ENCODE measurements at places on chromosomes 16 and 17.

DNA sequence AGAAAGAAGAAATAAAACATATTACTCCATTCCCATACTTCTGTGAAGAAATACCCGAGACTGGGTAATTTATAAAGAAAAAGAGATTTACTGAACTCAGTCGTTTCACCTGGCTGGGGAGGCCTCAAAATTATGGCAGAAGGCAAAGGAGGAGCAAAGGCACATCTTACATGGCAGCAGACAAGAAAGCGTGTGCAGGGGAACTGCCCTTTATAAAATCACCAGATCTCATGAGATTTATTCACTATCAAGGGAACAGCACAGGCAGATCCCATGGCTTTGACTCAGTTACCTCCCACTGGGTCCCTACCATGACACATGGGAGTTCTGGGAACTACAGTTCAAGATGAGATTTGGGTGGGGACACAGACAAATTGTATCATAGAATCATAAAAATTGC, 365.4 kb downstream of the WWOX start:
- DNase-seq = no peak

GRCh38 chr17:38421171-38421841, 7.0 kb upstream of the ARHGAP23 start:
- DNase-seq = no peak

DNA sequence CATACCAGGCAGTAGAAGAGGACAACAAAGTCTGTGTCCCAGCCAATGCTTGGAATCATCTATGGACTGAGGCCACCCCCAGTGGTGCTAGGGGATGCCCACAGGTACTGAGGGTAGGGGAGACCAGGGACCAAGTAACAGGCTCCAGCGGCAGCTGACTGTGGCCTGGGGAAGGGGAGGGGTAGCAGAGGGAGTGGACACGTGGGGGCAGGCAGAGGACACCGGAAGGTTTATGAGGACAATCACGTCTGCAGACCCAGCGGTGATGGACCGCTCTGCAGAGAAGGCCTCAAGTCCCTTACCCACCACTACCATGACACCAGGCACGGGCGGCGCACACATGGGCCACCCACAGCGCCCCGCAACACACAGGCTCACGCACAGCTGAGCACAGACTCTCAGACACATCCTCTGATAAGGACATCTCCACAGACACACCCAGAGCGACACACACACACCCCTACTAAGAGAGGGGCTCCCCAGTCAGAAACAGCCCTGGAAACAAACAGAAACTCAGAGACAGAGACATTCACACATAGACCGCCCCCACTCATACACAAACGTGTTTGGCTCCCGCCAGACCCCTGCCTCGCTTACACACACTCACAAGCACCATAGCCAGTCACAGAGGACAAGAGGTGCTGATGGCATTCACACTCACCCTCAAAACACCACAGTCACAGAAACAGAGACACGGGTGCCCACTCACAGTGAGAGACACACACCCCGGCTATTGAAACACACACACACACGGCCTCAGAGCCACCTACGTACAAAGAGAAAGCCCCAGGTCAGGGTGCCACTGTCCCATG, 35.8 kb downstream of the SRCIN1 start:
- DNase-seq = no peak

DNA sequence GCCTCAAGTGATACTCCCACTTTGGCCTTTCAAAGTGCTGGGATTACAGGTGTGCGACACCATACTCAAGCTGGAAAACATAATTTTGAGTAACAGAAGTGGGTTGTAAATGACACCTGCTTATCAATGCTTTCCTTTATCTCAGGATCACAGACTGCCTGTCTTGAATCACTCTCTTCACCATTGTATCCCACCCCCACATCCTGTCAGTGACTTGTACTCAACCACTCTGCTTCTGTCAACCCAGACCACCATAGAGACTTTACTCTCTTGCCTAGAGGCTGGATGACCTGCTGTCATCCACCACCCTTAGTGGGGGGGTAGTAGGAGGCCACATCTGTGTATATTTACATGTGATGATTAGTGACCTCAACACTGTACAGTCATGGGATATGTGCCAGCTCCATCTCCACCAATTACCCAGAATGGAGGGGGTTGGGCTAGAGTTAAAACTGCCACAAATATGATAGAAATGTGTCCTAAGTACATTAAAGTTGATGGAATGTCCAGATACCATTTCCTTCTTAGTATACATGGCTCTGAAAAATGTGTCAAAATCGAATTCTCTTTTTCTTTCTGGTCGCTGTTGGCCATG, 338.7 kb downstream of the GRIN2A start:
- no peak for DNase-seq

GRCh38 chr17:67785122-67785477, 40.2 kb upstream of the BPTF start:
- no peak for DNase-seq

DNA sequence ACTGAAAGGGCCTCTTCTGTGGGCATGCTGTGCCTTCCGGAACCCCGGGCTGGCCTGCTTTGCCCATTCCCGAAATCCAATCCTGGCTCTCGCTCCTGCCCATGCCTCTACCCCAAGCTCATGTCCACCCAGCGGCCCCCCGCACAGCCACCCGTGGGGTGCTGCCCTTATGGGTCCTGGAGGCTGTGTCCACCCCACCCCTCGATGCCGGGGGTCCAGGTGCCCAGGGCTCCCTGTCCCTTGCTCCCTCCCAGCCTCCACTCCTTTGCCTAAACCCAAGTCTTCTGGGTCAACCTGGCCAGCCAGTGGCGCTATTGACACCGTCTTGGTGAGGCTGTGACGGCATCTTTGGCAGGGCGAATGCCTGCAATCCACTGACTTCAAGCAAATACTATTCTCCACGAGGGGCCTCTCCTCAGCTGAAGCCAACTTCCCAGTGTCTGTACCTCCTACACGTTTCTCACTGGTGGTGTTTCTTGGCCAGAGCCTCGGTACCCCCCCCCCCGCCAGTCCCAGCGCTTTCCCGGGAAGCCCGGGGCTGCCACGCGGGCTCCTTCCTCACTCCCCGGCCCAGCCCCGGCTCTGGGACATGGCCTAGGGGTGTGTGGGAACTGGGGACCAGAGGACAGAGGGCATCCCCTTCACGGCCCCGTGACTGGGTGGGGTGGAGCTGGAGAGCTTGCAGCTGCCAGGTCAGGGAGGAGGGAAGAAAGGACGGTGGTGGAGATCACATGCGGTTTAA, 12.2 kb upstream of the DUS1L start:
- no peak for DNase-seq

DNA sequence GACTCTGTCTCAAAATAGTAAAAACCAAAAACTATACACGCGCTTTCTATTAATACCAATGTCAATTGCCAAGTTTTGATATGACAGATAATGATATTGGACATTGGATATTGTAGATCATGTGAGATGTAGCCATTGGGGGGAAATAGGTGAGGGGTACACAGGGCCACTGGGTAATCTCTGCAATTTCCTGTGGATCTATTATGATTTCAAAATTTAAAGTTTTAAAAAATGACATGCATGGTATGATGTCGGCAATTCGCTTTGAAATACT, 266.0 kb downstream of the PARN start:
- no peak for DNase-seq

- DNase-seq = no peak
These were observed 86.7 kb downstream of the IRX5 start for GRCh38 chr16:55017321-55017720.

DNA sequence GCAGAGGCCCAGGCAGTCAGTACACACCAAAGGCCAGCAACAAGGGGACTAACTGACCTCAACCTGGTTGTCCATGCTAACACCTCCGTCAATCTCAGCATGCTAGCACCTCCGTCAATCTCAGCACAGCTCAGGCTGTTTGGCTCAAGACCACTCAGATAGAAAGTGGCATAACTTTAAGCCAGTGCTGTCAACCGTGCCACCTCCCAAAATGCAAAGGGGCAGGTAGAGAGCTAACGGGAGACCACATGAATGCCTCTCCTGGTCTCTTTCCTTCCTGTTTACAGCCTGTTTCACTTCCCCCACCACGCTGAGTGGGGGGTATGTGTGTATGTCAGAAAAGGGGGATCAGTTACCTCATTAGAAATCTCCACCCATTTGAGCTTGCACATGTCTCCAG, 3.3 kb downstream of the UBTF start:
- DNase-seq = no peak

GRCh38 chr17:1566505-1567199, 4.1 kb upstream of the PITPNA start:
- DNase-seq = no peak

GRCh38 chr17:72137161-72137560, 16.3 kb downstream of the SOX9 start:
- no peak for DNase-seq

DNA sequence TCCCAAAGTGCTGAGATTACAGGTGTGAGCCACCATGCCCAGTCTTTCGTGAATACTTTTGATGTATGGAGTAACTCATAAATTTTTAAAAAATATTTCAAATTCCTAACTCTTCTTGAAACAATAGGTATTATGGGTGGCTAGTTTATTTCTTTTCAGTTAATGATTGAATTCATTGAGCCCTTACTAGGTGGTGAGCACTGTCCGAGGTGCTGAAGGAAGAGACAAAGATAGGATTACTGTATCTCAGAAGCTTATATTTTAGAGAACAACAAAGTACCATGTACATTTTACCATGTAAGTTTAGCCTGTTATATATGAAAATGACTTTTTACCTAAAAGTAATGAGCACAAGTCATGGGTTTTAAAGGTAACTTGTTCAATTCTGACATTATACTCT, 418.3 kb downstream of the NPIPA7 start:
- no peak for DNase-seq

- DNase-seq = no peak
These were observed 20.9 kb downstream of the KCNG4 start for GRCh38 chr16:84218956-84219355.

GRCh38 chr17:7138800-7139381, 24.3 kb upstream of the ASGR2 start:
- DNase-seq = no peak

DNA sequence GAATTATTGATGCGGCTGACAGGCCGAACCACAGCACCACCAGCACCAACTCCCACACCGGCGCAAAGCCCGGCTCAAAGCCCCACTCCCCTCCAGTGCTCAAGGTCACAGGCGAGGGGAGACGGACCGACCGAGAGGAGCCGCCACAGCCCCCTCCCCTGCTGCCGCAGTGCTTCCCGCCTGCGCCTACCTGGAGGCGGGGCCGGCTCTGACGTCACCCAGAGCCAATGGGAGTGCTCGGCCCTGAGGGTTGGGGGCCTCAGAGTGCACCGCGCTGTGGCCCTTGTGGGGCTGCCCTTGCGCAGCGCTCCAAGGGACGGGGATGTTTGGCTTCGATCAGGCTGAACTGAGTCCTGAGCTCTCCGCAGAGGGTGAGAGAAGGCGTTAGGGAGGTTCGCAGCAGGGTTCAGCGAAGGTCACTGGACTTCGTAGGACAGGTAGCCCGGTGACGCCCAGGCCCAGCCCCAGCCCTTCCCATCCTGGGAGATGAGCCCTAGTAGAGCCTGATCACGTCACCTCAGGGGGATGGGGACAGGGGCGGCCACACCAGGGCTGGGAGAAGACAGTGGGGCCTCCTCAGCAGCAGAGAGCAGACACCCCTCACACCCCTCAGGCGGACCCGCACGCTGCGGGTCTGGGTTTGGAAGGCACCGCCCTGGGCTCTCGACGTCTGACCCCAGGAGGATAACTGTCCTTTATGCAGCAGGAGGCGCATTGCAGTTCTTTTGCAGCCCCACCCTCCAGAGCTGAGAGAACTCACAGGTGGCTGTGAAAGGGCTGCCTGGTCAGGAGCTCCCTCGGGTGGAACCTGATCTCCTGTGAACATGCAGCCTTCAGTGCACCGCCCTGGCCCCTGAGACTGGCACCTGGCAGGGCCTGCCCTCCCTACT, 1.5 kb downstream of the NDRG4 start:
- no peak for DNase-seq

DNA sequence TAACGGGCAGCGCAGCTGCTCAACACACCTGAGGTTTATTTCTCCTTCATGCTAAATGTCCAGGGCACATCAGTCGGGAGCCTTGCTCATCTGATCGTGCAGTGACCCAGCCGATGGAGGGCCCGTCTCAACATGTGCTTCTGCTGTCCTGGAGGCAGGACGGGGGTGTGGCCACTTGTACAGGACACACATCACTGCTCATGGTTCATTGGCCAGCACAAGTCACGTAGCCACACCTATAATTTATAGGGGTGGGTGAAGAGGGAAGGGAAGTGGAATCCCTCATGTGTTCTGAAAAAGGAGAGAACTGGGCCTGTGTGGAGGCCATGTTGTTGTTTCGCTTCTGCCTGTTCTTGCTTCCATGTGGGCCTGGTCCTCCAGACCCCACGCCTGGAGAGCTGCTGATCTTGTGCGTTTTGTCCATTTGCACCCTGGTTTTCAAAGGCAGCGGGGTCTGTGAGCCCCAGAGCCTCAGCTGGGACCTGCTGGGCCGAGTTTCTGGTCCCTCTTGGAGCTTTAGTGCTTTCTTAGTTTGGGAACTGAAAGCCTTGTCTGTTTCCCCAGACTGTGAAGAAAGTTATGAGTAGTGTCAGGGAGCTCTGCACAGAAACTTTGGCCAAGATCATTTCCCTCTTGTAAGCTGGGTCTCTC, 60.5 kb downstream of the CMIP start:
- DNase-seq = no peak
